ENCODE measurements at places on chromosomes 1 and 21.

- ATAC-seq = no peak
Observed at GRCh38 chr21:33231526-33231925, 1.8 kb downstream of the IFNAR2 start.

GRCh38 chr21:40835184-40835694 is 11.7 kb downstream of the DSCAM start:
- ATAC-seq = peak; percentile 39

DNA sequence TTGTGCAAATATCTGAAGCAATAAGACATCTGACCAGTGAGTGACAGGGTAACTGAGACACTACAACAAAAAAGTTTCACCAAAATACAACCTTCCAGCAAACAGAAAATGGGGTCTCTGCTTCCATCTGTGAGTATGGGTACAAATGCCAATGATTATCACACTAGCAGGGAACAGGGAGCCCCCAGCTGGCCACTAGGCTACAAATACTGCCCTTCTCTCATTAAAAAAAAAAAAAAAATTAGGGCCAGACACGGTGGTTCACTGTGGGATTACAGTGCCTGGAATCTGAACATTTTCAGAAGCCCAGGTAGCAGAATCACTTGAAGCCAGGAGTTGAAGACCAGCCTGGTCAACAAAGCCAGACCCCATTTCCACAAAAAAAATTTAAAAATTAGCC is 48.4 kb upstream of the EDARADD start:
- no peak for ATAC-seq

DNA sequence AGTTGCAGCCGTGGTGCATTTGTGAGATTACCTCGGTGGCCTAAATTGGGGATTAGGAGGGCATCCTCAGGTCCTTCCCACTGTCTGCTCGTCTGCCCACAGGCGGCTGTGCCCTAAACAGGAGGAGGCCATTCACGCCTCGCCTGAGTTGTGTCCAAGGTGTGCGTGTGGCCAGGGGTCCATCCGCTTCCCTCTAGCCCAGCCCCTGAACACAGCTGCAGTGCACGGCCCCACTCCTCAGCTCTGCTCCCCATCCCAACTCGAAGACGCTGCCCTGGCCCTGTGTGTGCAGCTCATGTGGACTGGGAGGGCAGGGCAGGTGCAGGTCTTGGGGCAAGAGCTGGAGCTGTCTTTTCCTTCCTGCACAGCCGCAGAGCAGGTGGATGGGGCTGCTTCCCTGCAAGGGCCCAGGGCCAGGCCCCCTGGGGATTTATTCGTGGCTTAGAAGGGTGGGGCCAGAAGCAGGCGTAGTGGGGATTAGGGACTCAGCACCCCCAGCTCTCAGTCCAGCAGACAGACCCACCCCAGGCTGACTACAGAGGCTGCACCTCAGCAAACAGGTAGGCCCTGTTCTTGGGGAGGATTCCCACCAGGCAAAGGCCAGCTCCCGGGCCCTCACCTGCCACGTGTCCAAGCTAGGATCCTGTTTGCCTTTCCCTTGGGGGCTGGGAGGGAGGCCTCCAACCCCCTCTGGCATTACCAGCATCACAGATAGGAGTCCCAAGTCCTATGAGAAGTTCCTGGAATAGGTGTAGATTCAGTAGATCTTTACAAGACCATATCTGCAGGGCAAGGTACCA is 4.3 kb downstream of the GUK1 start:
- no peak for ATAC-seq

DNA sequence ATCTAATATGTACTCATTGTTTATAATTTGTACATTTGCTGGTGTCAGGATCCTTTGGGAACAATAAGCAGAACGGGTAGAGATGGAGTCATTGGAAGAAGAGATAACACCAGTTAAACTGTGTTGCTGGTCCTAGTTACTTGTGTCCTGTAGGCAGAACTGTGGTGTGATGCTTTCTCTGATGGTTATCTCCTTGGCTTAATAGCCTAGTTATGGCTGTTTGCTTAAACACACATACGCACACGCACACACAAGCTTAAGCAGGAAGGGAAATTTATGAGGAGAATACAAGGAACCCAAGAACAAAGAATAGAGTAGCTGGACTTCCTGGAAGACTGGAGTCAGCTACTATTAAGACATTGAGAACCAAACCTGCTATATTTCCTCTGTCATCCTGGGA is 5.7 kb upstream of the PKN2 start:
- ATAC-seq = no peak

DNA sequence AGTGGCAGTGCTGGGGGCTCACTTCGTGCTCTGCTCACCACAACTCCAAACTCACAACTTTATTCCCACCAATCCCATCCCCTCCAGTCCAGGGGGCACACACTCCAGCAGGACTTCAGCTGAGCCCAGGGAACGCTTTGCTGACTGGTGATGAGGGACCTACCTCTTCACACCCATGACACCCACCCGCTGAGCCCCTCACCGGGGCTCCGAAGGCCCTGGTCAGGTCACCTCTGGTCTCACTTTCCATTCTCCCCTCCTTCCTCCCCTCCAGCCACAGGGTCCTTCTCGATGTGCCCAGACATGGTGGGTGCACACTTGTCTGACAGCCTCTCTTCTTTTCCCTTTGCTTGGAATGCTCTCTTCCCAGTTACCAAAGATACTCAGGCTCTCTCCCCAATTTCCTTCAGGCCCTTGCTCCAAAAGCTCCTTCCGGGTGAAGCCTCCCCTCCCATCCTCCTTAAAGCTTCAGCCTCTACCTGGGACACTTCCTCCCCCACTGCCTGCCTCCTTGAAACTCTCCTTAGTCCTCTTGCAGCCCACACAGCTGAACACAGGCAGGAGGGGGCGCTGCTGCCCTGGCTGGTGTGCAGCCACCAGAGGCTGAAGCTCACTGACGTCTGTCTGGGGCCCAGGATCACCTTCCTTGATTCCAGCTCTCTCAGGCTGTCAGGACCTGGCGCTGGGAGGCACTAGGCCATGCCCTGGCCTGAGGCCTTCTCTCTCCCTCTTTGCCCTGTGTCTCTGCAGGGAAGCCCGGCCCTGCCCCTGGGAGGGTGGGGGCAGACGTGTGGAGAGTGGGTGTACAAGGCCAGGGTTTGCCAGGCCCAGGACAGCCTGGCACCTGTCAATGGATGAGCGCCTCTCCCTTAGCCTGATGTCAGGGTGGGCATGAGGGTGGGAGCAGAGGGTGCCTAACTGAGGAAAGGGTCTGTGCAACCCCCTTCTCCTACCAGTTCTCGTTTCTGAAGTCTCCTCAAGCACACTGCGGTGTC is 1.6 kb downstream of the KCNE1 start:
- ATAC-seq = peak; percentile 80

DNA sequence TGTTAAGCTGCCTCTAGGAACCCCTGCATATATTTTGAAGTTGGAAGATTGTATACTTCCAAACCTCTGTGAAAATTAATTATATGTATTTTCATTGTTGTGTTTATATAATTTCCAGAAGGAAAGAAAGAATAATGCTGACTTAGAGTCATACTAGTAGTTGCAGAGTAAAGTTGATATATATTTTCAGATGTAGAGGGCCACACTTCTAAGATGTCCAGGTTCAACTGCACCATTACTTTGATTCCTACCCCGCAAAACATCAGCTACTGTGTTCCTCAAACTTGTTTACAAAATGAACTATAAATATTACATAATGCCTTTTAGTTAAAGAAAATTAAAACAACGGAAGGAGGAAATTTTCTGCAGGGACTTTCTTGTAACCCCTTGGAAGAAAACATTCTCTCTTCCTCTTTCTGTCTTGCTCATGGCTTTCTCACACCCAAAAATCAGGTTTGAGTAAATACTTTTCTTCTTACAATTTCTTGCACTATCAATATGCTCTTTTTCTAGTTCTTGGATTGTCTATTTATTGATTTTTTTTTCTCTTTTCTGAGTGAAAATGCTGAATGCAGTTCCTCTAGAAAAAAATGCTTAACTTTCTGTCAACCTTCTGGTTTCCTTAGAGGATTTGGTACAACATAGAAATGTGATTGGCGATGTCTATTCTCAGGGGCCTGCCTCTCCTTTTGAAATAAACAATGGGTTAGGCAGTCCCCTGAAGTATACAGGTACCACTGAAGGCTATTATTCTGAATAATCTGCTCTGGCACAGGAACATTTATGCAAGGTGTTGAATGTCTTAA is 867.8 kb downstream of the TTLL7 start:
- no peak for ATAC-seq

GRCh38 chr1:228852511-228853088 is 117.3 kb downstream of the RHOU start:
- ATAC-seq = no peak

GRCh38 chr1:181386951-181387350 is 96.4 kb upstream of the CACNA1E start:
- ATAC-seq = no peak
